ENCODE measurements at places on chromosomes 3 and 15.
A peak's percentile ranks its signal among the peaks of the same experiment; 100 is the strongest.

DNA sequence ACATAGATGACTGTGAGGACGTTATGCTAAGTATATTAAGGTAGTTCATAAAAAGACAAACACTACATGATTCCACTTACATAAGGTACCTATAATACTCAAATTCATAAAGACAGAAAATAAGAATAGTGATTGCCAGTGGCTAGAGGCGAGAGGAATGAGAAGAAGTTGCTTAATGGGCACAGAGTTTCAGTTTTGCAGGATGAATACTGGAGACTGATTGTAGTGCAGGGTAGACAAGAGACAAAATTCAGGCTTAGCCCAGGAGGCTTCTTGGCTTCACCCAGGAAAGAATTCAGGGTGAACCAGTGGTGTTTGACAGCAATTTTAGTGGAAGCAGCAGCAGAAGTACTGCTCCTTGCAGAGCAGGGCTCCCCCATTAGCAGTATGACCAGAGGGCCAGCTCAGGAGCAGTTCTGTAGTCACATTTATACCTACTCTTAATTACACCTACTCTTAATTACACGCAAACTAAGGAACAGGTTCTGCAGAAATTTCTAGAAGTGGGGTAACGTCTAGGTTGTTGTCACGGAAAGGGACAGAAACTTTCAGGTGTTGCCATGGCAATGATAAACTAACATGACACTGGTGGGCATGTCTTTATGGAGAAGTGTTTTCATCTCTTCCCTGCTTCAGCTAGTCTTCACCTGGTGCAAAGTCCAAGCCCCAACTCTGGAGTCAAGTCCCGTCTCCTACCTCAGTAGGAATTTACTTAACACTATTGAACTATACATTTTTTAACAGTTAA, 55.2 kb downstream of the TBL1XR1 start:
- no peak for DNase-seq

DNA sequence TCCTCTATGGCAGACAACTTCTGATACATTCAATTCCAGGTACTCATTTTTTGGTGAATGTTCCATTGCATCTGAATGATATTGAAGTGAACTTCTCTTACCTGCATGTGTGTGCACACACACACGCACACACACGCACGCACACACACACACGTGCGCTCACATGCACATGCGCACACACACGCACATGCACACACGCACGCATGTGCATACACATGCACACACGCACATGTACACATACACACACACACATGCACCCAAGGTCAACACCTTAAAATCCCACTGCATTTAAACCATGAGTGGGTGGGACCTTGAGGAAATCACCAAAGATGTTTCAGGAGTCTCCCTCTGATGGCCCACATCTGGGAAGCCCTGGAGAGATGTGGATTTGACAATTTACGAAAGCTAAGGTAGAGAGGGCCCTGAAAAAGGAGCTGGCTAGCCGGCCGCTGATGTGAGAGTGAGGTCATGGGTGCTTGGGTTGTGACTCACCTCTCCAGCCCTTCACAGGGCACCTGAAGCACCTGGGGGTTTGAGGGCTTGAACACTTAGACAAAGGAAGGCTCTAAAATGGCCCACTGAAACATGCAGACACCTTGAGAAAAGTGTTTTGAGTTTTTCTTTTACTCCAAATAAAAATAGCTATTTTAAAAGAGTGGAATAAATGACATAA, 269.1 kb upstream of the LRRFIP2 start:
- DNase-seq = no peak

- peak; percentile 80 for DNase-seq
Observed at GRCh38 chr3:12994607-12995388, 78.4 kb downstream of the IQSEC1 start.

DNA sequence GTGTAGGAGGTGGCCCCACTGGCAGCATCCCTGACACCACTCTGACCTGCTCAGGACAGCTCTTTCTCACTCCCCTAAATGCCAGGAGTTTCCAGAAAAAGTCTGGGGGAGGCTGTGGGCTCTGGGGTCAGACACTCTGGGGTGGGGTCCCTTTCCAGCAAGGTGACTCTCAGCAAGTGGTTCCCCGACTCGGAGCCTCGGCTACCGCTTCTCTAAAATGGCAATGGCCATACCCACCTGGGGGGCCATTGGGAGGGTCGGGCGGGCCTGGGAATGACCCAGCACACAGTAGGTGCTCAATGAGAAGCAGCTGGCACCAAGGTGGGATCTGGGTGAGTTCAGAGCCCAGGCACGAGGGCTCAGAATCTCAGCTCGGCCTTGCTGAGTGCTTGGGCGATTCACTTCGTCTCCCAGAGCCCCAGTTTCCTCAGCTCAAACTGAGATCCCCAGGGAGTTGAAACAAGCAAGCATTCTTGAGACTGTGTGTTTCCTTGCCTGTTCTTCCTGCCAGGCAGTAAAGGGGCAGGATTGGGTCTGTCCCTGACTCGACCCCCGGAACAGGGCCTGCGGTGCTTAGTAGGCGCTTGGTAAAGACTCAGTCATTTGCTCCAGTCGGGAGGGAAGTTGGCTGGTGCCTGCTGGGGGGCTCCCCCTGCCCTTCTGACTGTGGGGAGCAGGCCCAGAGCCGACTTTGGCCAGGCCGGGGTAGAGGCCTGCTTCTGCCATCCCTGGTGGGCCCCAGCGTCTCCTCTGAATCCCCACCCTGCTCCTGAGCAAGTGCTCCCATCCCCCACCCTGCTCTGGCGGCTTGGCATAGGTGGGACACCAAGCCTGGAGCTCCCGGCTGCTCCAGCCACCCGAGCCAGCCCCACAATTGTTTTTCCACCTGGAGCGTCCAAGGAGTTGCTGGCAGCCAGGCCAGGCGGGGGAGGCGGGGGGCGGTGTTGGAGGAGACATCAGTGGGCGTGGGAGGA, 32.9 kb upstream of the FBLN2 start:
- no peak for DNase-seq

DNA sequence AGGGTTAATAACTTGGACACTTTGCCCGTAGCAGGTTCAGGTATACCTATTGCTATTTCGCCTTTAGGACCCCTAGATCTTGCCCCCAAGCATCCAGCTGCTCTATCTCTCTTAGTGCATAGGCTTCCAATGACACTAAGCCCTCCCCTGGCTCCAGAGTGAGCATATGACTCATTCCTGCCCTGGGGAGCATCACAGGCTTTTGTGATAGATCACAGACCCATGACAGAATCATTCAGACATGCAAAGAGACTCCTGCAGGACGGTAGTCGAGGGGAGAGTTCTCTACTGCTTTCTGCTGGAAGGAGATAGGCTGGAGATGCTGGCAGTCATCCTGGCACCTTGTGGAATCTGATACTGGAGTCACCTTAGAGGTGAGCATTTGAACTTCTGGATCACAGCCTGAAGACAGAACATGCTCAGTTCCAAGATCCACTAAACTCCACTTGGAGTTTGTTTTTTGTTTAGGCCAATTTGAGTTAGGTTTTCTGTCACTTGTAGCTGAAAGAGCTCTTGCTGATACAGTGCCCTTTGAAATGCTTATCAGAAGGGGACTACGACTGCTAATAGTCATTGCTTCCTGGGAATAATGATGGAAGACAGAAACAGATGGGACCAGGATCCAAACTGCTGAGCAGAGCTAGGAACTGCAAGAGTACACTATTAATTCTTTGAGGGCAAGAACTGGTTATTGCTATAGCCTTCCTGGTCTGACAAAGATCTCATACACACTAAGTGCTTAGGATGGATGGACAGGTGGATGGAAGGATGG, 11.0 kb downstream of the LYSMD2 start:
- peak; percentile 54 for DNase-seq

Data from G401 (cell line).